Activated CD4-positive, alpha-beta T cell treated with anti-CD3 and anti-CD28 coated beads for 4 hours (primary cell): ENCODE measurements at places on chromosomes 12 and 14.

GRCh38 chr12:131903270-131904255, 9.1 kb downstream of the ULK1 start:
- no peak for DNase-seq

GRCh38 chr14:103189481-103190470, 66.5 kb downstream of the TNFAIP2 start:
- DNase-seq = no peak

DNA sequence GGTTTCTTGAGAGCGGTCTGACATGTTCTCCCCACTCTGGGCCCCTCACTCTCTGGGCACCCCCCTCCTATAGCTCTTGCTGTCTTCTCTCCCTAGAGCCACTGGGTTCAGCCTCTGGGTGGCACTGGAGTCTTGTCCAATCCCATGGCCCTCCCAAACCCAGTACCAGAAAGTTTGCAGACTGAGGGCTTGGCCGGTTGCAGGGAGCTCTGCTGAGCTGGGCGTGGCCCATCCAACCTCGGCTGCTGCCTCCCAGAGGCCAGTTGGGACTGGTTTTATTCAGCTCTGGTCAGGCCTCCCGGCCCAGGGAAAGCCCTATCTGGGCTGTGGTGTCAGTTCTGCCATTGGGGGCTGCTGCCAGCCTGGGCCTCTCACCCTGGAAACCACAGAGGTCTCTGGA, 37.9 kb downstream of the ISCA2 start:
- DNase-seq = no peak

DNA sequence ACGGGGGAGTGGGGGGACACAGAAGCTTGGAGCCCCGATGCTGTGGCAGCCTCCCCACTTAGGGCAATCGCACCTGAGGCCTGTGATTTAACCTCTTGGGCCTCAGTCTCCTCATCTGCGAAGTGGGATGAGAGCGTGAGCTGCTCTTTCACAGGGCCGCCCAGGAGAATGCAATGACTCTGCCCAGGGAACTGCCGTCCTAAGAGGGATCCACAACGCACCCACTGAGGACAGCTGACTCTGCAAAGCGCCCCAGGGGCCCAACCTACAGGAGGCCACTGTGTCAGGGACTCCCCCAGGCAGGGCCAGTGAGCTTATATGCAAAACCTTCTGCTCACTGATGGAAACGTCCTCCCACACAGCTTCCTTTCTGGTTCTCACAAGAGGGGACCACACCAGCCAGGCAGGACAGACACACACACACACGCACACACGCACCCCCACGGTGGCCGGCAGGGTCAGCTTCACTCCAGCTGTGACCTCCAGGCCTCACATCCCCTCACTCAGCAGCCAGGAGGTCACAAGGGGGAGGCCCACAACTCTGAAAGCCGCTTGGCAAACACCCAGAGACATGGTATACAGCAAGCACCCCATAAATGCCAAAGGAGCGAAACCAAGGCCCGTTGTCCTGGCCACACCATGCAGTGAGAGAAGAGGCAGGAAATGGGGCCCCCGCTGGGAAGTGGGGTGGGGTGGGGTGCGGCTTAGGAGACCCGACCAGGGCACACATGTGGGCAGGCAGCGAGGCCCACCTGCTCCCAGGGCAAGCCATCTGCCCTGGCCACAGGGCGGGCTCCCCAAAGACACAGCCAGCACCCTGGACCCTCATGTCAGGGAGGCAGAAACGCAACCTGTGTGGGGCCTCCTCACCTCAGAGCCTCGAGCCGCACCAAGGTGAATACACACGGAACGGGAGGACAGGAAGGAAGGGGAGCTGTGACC, 73.3 kb downstream of the NCOR2 start:
- DNase-seq = peak; percentile 24

DNA sequence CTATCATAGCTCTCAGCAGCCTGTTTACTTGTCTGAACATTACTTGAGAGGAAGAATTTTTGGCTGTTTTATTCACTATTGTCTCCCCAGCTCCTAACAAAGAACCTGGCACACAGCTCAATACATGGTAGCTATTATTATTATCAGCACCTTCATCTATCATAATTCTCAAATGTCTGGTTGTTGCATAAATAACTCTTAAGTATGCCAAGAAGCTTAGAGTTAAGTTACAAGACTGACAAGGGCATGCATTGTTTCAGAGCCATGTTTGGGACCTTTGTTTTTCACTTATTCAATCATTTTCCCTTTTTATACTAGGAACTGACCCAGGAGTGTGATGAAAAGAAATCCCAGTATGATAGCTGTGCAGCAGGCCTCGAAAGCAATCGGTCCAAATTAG, 77.5 kb upstream of the ATP2A2 start:
- DNase-seq = no peak

DNA sequence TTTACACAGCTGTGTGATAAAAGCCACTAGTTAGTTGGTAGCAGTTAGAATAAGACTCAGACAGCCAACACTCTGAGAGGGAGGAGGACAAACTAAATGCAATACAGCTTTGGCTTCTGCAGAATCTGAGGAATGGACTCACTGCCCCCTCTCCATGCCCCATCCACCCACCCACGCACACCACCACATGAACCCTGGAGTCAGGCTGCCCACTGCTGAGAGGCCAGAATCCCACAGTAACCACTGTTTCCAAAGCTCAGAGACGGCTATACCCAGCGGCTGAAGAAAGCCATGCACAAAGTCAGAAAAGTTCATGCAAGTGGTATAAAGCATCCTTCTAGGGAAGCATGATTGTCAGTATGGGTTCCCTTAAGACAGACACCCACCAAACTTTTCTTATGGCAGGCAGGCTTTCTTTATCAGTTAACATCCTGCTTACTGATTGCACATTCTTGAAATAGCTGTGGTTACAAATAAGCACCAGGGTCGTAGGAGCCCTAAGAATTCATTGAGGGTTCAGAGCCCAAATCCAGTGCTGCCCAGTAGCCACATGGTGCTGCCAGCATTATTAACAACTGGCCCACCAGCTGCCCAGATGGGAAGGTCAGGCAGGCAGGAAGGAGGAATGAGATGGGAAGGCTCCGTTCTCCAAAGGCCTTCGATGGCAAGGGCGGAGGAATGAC, 61.5 kb downstream of the NT5DC3 start:
- DNase-seq = no peak

DNA sequence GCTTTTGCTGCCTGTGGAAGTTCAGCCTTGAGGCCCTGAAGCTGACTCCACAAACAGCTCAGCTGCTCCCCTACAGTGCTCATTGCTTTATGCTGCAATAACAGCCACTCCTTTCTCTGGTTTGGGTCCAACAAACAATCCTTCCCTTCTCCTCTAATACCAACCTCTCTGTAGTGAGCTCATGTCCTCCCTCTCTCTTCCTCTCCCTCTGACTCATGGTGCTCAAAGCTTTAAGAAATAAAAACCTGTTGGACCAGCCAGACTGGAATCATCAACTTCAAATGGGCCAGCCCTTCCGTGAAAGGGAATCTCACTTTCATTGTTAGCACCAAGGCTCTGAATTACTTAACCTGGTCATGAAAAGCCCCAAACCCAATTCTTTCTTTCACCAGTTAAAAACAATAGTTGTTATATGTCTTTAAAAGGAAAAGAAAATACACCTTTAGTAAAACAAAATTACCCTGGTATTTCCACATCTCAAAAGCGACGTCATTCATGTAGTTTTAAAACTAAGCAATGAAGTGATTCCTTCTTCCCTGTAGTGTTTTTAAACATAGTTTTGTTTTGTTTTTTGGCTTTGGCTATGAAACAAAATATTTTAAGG, 126.4 kb downstream of the DUSP6 start:
- no peak for DNase-seq

DNA sequence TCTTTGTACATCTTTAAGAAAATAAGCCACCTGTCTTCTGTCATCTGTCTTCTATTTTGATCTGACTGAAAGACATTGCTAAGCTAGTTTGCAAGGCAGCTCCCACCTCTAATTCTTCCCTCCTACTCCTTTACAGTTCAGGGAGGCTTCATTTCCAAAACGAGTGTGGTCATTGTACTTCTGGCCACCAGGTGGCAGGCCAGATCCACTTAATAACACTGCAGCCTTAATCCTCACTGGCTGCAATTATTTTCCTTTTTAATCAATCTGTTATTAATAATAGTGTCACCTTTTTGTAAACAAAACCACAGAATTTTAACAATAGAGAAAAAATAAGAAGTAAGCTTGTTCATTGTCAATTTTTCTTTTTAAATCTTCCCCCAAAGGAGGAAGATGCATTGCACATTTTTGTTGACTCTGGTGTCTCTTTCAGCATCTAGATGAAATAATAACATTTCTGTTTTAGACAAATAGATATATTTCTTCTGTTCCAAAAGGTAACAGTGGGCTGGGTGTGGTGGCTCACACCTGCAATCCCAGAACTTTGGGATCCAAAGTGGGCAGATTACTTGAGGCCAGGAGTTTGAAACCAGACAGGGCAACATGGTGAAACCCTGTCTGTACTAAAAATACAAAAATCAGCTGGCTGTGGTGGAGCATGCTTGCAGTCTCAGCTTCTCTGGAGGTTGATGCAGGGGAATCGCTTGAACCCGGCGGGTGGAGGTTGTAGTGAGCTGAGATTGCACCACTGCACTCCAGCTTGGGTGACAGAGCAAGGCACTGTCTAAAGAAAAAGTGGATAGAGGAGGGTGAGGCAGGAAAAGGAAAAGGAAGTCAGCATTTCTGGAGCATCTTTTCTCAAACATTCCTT, 23.3 kb downstream of the GABARAPL1 start:
- DNase-seq = no peak

DNA sequence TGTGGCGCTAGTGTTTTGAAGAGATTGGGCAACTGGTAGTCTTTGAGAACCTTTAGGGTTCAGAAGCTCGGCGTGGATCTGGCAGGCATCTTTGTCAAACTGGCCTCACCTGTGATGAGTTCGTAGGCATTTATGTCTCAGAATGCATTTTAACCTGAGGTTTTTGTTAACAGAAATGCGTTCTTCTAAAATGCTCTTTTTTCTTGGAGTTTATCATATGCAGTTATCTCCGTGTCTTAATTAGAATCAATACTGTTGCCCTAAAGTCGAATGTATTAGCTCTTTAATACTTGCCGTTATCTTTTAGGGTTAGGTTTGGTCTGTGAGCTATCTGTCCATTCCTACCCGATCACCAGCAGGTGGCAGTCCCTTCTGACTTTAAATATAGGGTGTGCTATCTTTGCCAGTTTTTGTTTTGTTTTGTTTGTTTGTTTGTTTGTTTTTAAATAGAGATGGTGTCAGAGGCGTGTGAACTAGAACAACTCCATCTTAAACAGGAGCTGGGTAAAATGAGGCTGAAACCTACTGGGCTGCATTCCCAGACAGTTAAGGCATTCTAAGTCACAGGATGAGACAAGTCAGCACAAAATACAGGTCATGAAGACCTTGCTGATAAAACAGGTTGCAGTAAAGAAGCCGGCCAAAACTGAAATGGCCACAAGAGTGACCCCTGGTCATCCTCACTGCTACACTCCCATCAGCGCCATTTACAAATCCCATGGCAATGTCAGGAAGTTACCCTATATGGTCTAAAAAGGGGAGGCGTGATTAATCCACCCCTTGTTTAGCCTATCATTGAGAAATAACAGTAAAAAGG, 1.4 kb downstream of the ATF1 start:
- DNase-seq = peak; percentile 38

GRCh38 chr14:56333359-56334292, 215.4 kb downstream of the PELI2 start:
- DNase-seq = no peak

GRCh38 chr12:93767524-93767863, 90.3 kb downstream of the CRADD start:
- DNase-seq = no peak

DNA sequence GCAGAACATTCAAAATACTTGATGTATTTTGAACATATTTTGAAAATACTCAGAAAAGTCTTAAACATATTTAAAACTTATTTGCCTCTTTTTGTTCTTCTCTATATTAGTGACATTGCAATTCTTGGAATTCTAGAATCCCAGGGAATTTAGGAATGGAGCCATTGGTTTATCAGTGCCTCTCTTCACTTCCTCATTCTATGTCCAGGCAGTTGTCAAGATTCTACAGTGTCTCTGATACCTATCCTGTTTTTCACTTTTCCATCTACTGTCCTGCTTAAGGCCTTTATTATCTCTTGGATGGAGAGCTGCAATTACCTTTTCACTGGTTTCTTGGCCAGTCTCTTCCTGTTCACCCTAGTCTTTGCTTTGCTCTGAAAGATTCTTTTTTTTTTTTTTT, 144.6 kb downstream of the TTLL5 start:
- DNase-seq = no peak

GRCh38 chr12:48192861-48193260, 9.4 kb downstream of the CCDC184 start:
- DNase-seq = no peak

DNA sequence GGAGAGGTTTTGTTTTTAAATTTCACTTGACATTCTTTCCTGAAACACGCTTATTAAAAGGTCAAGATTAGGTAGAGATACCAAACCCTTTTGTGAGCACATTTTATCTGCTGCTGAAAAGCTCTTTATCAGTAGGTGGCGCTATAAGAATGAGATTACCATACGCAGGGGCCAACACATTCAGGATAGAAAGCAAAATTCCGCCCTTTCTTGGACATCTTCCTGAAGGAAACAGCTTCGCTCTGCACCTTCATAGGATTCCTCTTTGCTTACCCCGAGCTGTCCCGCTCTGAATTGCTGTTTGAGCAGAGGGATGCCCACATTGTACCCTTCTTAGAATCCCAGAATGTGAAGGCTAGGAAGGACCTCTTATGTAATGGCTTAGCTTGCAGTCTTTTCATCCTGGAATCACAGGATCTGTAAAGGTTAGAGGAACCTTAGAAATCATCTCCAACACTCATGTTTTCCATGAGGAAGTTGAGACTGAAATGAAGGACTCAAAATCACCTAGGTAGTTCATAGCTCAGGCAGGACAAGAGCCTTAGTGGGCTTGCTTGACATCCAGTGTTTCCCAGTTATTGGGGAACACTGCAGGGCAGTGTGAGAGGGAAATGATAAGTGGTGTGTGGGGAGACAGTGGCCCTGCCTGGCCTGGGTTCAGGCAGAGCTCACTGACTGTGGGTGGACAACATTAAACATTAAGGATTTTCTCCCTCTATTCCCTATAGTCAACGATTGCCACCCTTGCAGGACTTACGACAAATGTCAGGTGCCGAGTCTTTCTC, 38.7 kb upstream of the CRY1 start:
- DNase-seq = peak; percentile 28

GRCh38 chr12:95881331-95881955, 22.7 kb downstream of the SNRPF start:
- DNase-seq = no peak

DNA sequence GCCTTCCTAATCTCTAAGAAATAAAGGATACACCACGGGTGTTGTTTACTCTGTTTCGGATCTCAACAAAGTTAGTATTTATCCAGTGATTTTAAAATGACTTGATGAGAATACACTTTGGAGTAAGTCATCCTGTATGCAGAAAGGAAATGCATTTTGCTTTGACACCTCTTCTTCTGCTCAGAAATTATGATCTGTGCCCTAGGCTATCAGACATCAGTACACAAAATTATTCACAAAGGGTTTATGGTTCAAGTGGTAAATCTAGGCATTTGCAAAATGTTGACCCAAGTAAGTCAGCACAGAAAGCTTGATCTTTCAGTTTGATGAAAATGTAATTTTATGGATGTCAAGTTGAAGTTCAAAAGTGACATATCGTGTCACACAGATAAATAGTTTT, 248.5 kb downstream of the ATP23 start:
- no peak for DNase-seq

- DNase-seq = no peak
Measured at GRCh38 chr12:102602521-102602920, 122.2 kb upstream of the IGF1 start.

- no peak for DNase-seq
Measured at GRCh38 chr14:63423381-63423780, 104.6 kb upstream of the GPHB5 start.
